ENCODE measurements at places on chromosomes 3 and 15.

- DNase-seq = no peak
Observed at GRCh38 chr3:229183-229661, 32.7 kb downstream of the CHL1 start.

- no peak for DNase-seq
Observed at GRCh38 chr3:146705225-146705624, 100.1 kb upstream of the PLSCR5 start.

DNA sequence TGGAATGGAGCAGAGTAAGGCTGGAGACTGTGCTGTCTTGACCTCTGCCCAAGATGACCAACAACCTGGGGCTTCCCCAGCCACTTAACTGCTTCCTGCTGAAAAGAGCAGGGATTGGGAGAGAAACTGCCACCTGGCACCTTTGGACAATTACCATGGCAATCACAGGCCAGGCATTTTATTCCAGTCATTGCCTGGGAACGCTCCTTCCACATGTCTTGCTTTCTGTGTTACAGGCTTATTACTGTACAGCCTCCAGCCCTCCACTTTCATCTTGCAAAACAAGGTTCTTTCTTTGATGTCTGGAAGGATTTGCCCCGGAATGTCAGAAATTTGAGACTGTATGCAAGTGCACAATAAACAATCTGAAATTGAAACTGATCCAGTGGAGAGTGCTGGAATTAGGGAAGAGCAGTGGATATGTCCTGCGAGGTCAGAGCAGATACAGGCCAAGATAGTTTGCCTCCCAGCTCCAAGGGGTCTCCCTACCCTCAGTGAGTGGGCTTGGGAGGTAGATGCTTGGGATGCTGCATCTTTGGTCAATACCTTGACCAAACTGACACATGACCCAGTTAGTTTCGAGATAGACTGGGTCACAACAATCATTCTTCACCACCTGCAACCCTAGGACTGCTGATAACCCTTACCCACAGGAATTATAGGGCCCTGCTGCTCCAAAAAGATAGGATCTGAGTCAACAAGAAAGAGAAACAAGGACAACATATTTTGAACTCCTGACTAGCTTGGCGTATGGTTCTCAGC lies 2.7 kb downstream of the PPP1R14D start:
- no peak for DNase-seq

DNA sequence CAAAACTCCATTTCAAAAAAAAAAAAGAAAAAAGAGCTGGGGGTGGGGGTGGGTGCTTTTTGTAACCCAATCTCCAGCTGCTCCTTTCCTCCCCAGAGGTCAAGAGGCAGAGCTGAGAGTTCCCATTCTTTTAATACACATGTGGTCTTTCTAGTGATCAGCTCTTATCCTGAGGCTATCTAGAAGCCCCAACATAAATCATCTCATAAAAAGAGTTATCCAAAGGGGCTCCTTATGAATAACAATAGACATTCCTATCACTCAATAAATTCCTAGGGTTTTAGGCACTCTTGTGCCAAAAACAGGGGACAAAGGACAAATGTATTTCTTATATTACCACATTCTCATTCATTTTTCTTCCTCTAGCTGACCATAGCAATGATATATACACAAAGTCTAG lies 25.1 kb upstream of the GAP43 start:
- no peak for DNase-seq

DNA sequence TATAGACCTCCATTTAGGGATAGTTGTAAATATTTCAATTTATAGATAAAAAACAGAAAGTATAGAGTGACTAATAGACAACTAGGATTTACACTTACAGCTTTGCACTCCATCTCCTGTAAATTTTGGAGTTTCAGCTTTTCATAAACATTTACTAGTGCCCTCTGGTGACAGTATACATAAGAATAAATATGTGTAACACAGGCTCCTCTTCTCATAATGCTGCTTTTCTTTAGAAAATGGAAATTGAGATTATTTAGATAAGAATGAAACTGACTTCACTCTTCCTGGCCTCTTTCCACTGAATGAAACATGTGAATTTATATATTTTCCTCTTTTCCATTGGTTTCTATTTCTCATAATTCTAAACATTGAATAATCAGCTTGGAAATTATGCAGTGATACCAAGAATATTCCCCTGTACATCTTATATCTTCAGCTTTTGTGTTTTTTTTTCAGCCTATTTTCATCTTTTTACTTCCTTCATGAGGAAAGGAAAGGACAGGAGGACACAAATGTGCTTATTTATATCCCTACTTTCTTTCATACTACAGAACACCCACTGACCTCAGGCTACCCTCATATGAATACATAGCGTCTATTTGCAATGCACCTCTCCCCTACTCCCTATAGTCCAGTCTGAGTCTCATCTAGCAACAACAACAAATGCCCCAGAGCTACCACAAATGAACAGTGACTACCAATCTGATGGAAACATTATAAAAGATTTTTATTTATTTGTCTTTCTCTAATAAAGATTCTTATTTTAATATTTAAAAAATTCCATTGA lies 103.1 kb upstream of the CCDC39 start:
- no peak for DNase-seq

DNA sequence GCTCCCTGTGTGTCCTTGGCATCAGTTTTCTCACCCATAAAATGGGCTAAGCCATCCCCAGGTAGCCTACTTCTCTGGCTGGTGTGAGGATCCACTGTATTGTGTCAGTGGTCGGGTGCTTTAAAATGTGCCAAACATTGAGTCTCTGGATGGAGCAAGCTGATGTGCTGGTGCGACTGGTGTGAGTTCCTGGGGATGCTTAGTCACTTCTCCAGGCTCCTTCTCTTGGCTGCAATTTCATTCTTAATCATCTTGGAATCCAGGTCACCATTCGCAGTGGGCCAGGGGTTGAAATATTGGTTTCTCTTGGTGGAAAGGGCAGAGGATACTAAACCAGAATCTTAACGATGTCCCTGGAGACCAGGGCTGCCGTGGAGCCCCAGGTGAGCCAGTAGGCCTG lies 29.3 kb downstream of the SCN5A start:
- no peak for DNase-seq

- DNase-seq = no peak
Observed at GRCh38 chr3:72153477-72154314, 368.7 kb upstream of the PROK2 start.

DNA sequence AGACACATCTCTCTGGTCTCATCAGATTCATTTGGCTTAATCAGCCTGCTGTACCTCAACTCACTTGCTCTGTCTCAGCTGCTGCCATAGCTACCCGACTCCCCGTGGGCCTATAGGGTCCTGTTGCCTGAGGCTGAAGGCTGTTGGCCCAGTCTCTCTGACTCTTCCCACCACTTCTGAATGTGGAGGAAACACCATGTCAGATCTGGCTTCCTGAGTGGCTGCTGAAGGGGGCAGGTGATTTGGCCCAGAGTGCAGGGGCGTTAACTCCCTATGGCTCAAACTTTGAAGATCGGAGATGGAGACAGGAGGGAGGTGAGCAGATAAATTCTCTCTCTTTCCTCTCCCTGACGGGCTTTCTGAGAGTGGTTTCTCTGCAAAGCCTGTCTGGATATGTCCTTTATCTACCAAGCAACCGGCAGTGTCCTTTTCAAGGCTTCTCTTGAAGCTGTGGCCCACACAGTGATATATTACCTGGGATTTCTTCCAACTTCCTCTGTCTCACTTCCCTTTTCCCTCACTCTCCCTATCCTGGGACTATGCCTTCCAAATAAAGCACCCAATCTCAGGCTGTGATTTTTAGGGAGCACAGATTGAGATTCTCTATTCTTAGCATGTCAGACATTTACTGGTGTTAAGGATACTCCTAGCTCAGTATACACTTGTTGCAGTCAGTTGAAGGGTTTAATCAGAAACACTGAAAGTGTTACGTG lies 334.9 kb upstream of the TBC1D5 start:
- DNase-seq = no peak

- no peak for DNase-seq
Observed at GRCh38 chr3:115905871-115906270, 282.6 kb downstream of the GAP43 start.

GRCh38 chr3:174439331-174440252 lies 419.5 kb upstream of the NAALADL2 start:
- no peak for DNase-seq

DNA sequence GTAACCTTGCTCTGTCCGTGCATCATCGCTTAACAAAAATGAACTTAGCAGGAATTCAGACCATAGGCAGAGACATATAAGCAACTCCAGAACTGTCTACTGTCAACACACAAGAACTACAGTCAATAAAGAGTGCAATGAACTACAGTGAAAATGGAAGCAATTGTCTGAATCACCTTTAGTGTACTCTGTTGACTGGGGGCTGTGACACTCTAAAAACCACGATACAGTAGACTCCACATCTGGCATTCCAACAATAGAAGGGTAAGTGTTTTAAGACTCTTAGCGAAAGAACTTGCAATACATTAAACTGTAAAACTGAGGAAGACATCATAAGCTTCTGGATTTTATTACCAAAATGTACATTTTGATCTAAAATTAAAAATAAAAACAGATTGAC lies 347.3 kb downstream of the ZBTB20 start:
- no peak for DNase-seq

GRCh38 chr3:169581633-169582032 lies 81.9 kb downstream of the MECOM start:
- no peak for DNase-seq

GRCh38 chr3:54531741-54532140 lies 396.1 kb downstream of the LRTM1 start:
- DNase-seq = no peak

DNA sequence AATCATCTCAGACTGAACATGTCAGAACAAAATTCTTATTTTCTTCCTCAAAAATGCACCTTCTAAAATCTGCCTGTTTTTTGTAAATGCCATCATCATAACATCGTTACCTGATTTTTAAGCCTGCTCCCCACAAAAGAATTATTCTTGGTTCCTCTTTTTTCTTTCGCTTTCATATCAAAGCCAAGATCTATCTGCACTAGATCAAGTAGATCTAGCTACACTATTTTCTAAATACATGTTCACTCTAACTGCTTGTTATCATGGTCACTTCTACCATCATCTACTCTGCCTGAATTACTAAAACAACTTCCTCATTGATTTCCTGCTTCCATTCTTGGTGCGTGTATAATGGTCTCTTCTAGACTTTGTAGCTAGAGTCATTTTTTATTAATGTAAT lies 217.7 kb downstream of the ARPP21 start:
- DNase-seq = no peak

DNA sequence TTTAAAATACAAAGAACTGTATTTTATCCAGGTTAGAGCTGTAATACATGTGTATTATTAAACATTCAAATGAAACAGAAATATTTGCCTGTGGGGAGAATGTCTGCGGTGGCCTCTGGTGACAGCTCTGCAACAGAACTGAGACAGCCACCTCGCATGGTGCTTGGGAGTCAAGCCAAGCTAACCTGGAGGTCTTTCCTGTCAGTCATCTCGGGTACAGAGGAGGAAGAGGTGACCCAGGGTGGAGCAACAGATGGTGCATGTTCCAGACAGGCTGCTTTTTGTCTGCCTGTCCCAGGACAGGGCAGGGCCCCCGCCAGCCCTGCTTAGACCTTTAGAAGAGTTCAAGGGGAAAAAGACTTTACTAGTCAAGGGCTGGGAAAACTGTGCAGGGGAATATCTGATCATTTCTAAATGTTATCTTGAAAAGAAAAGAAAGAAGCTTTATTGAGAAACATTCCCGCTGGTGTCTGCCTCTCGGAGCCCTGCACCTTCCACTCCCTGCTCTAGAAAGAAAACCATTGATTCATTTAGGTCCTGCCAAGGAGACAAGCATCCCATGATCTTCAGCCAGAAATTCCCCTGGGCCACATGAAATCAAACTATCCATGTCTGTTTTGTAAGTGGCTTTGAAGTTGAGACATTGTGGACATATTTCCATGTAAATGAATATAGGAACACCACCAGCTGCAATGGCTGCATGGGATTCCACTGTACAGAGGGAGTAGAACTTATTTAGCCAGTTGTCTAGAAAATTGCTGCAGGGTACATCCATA lies 5.5 kb upstream of the NR2E3 start:
- DNase-seq = no peak

DNA sequence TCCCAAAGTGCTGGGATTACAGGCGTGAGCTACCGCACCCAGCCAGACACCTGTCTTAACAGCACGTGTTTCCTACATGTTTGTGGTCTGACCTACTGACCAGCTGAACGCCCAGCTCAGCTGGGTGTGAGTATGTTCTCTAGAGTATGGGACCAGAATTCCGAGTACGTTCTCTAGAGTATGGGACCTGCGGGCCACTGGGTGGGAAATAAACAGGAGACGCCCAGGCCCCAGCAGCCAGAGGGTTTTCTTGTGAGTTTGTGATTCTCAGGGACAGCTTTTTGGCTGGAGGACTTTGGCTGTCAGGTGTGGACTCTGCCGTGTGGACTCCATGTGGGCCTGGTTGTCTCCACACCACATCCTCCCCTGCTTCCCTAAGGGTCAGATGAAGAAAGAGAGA lies 87.3 kb downstream of the CHRD start:
- DNase-seq = no peak

DNA sequence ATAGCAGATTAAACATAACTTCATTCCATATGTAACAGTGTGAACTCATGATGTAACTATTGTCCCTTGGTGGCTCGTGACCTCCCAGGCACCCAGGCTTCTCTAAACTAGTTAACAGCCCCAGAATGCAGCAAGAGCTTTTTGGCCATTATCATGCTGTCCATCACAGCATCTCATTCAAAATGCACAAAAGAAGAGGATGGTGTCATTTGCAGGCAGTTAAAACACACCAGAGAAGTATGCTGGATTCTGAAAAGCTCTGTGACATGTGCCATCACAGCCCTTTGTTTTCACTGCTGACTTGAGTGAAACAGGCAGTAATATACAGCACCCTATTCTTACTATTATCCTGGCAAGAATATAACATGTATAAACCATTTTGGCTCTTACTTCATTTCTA lies 117.6 kb upstream of the CHMP2B start:
- no peak for DNase-seq

DNA sequence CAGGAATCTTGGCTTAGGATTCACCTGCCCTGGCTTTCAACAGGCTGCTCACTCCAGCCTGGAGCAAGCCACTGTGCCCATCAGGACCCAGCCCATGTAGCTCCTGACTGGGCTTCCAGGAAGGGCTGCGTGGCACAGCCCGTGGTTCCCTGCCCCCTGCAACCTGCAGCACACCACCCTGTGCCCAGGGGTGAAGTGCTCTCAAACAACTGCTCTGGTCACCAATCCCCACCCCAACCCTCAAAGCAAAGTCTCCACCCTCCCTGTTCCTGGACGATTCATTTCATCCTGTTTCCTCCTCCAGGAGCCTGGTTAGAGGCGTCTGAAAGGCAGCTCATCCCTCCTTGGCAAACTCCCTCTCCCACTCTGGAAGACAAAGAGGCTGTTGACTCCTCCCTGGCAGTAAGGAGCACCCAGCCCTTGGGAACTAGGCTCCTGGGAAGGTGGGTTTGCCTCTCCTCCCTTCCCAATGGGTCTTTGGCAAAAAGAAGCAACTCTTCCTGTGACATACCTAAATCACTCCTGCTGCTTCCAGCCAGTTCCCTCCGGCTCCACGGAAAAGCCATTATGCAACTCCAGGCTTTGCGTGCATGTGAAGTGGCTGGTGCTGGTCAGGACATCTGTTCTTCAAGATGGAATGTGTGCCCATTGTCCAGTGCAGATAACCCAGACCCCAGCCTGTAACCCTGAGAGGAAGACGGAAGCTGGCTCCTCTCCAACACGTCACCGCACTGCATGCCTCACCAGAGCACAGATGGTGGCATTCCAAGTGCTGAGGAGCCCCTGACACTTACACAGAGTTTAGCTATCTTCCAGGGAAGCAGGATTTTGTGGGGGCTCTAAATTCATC lies 29.1 kb upstream of the VIPR1 start:
- DNase-seq = no peak

Measured in NCI-H1694 treated with DMSO at 0.1 percent for 48 hours (cell line).